ENCODE measurements at places on chromosomes 1 and 21.

- no peak for DNase-seq
Measured at GRCh38 chr1:21344750-21345443, 54.6 kb upstream of the ECE1 start.

- no peak for DNase-seq
Measured at GRCh38 chr1:16986560-16986959, 6.1 kb upstream of the MFAP2 start.

- no peak for DNase-seq
Measured at GRCh38 chr1:99811075-99811474, 39.1 kb upstream of the AGL start.

DNA sequence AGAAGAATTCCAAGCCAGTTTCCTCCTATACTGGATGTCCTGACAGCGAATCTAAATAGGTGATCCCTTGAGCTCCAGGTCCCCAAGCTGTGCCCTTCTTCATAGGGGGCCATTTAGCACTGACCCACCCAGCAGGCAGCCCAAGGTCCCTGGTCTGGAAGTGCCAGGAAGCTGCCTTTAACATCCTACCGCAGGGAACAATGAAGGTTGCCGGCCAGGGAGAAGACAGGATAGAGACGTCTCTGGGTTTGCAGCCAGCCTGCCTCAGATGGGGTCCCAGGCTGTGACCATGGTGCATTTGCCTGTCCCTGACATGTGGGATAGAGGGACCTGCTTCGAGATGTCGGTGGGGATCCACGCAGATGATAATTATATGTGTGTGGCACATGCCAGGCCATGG is 2.7 kb upstream of the RIPK4 start:
- no peak for DNase-seq

DNA sequence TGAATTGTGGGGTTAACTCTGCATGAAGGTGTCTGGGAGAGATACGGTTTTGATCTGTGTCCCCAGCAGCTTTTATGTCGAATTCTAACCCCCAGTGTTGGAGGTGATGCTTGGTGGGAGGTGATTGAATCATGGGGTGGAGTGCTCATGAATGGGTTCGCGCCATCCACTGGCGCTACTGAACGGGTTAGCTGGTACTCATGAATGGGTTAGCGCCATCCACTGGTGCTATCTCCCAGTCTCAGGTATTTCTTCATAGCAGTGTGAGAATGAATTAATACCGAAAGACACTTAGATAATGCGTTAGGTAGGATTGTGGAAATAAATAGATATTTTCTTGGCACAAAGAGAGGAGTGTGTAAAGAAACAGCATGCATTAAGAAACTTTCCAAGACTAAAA is 32.9 kb upstream of the CLDN8 start:
- DNase-seq: no peak

DNA sequence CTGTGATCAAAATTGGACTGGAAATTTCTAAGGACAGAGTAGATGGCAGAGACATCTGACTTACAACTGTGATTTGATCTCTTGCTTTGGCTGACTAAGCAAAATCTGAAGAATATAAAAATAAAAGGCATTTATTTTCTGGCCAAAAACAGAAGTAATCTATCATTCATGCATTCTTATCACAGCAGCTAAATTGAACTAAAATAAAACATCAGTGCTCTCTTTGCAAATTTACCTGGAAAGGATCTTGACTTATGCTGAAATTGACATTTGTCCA is 81.4 kb upstream of the ZNF678 start:
- no peak for DNase-seq

GRCh38 chr1:45038240-45038639 is 26.2 kb downstream of the UROD start:
- DNase-seq: no peak

DNA sequence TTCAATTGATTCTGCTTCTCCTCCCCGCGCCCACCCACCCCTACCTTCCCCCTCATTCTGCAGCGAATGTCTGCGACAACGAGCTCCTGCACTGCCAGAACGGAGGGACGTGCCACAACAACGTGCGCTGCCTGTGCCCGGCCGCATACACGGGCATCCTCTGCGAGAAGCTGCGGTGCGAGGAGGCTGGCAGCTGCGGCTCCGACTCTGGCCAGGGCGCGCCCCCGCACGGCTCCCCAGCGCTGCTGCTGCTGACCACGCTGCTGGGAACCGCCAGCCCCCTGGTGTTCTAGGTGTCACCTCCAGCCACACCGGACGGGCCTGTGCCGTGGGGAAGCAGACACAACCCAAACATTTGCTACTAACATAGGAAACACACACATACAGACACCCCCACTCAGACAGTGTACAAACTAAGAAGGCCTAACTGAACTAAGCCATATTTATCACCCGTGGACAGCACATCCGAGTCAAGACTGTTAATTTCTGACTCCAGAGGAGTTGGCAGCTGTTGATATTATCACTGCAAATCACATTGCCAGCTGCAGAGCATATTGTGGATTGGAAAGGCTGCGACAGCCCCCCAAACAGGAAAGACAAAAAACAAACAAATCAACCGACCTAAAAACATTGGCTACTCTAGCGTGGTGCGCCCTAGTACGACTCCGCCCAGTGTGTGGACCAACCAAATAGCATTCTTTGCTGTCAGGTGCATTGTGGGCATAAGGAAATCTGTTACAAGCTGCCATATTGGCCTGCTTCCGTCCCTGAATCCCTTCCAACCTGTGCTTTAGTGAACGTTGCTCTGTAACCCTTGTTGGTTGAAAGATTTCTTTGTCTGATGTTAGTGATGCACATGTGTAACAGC is 339.9 kb downstream of the NTNG1 start:
- no peak for DNase-seq

DNA sequence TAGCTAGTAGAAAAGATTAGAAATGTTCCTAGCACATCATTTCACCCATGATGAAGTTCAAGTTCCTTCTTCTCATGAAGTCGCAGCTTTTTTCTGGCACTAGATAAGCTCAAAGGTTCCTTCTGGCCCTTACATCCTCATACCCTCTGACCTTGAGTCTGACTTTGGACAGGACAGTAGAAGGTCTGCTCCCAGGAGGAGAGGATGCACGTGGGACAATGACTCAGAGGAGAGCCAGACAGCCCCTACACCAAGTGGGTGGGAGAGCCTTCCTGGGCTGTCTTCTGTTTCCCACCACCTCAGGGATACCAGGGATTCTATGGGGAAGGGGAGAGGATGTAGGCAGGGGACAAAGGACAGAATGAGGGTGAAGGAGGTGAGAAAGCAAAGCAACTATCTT is 86.0 kb downstream of the HHIPL2 start:
- DNase-seq: no peak

DNA sequence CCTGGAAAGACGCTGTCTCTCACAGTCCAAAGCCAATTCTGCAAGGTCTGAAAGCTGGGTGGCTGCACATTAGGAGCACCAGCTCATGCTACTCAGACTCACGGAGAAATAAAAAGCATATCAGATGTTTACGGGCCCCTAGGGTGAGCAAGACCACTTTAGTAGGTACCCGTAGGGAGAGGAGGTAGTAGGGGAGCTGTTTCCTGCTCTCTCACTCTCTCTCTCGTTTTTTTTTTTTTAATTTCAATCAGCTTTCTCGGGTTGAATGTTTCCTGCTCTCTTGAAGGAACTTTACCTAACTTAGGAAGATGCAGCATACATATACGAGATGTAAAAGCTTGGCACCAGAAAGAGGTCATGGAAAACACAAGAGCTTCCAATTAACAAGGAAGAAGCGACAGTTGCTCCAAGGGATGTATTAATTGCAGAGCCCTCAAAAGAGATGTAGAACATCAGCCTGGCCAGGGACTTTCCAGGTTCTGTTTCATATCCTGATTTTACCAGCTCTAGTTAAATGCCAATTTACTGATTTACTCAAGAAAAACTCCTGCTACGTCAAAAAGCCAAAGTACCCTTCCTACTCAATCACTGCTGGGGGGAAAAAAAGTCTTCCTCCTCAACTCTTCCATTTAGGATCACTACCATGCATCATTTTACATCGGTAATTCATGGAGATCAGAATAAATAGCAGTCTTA is 3.1 kb downstream of the LORICRIN start:
- DNase-seq: no peak

- no peak for DNase-seq
Measured at GRCh38 chr1:201619513-201619912, 80.6 kb downstream of the NAV1 start.

GRCh38 chr1:226046240-226046639 is 16.3 kb upstream of the H3-3A start:
- no peak for DNase-seq

GRCh38 chr1:50371749-50372148 is 51.5 kb downstream of the DMRTA2 start:
- DNase-seq: no peak

DNA sequence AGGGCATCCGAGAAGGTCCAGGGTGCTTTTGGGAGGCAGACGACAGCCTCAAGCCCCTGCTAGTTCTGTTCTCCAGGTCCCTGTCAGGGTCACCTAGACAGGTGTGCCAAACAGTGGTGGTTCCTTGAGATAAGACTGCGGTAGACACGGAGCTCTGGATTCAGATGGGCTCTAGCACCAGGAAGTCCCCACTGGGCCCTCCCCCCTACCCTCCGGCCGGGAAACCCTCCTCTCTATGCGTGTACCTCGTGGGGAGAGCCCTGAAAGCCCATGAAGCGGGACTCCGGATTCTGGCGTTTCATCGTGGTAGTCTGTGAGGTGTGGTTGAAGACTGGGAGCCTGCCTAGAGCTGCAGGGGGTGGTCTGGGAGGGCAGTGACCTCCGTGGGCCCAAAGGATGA is 2.1 kb upstream of the KCNA2 start:
- no peak for DNase-seq

DNA sequence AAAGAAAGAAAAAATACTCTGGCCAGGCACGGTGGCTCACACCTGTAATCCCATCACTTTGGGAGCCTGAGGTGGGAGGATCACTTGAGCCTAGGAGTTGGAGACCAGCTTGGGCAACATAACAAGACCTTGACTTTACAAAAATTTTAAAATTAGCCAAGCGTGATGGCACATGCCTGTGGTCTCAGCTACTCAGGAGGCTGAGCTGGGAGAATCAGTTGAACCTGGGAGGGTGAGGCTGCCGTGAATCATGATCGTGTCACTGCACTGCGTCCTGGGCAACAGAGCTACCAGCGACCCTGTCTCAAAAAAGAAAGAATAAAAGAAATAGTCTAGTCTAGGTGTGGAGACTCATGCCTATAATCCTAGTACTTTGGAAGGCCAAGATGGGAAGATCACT is 22.3 kb downstream of the RRP1B start:
- no peak for DNase-seq

DNA sequence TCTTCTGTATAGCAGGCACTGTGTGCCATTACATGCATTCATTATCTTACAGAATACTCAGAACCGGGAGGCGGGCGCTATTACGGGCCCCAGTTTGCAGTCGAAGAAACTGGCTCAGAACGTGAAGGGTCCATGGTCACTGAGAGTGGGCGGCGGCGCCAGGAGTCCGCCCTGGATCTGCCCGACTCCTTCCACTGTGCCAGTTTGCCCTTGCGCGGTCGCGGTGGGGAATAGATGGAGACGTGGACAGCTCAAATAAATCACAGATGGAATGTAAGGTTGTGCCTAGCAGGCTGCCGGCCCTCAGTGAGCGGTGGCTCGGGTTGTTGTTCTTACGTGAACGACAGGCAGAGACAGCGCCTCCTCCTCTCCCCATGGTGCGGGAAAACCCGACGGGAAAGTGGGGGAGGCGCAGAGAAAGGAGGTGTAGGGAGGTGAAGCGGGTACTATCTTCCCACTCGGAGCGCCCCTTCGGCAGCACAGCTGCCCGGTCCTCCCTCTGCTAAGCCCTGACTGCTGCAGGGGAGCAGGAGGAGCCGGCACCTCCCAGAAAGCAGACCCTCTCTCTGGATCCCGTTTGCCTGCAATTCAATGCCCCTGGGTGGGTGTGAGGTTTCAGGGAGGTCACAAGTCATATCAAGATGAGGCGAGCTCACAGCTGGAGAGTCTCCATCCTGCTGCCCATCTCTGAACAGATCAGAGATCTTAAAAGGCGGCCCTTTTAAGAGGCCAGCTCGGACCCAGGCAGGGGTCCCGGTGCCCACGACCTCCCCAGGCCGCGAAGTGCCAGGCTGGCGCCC is 1.1 kb downstream of the COL9A2 start:
- no peak for DNase-seq

DNA sequence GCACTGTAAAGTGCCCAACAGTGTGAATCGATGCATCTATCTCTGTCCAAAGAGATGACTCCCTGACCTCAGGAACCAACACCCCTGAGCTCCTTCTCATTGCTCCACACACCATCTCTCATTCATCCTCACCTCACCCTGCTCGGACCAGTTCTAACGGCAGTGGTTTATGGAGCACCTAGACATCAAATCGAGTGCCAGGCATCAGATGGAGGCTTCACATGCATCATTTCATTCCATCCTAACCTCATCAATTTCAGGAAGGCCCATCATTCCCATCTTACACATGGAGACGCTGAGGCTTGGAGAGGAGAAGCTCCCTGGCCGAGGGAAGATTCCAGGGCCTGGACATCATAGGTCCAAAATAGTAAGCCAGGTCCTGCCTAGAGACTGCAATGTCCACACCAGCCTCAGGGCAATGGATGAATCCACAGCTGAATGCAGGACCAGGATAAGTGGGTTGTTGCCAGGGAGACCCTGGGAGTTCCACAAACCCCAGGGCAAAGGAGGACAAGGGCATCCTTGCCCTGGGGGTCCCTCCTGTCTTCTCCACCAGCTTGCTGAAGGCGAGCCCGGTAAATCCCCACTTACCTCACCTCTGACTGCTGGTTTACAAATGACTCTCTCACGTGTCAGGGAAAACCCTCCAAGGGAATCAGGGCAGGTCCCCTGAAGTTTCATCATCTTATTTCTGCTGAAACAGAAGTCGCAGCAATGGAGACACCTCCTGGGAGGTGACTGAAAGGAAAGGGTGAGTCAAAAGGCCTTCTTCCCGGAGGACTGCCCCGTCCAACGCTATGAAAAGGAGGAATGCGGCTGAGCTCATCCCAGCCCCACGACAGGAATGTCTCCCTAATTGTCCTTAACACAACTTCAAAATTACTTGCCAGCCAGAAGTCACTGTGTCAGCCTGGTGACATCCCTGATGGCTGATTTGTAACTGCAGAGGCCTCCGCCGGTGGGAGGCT is 9.0 kb upstream of the IFFO2 start:
- no peak for DNase-seq

Measured in NCI-H1436 treated with DMSO at 0.1 percent for 48 hours (cell line).